Gastrocnemius medialis (tissue), 4 donors: ENCODE measurements at places on chromosomes 1 and 21. TPM values are rescaled to one million over a fixed set of nuclear protein-coding genes. Genes with fewer than 3 reads are reported as not detected.

GRCh38 chr1:30378003-30378596, 345.3 kb downstream of the MATN1 start:
- no peak for DNase-seq

GRCh38 chr1:24896176-24896575, 33.9 kb downstream of the RUNX3 start:
- no peak for DNase-seq

DNA sequence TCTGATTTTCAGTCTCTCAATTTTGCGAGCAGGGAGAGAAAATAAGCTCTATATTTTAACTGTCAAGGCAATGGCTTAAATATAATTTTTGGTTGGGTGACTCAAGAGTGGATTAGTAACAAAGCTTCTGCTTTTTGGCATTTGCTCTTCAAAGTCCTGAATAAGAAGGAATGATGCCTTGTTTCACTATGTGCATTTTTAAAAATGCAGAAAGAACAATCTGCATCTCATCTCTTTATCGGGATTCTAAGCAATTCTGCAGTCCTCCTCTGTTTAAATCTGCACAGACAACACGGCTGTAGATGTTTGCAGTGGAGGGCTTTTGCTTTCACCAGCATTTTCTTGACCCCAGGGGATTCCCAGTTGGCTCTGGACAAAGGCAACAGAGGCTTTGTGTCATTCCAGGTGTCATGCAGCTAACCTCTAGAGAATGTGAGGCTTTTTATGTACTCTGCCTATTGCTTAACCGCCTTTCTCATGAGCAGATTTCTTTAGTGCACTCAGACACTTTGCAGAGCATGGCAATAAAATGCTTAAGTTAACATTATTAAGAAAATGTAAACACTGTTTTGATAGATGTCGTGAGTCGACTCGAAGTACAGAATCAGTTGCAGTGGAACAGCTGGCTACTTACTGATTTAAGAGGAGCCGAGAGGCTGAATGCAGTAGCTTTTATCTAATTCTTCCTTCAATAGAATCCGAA, 783.2 kb upstream of the NEGR1 start:
- DNase-seq = no peak

DNA sequence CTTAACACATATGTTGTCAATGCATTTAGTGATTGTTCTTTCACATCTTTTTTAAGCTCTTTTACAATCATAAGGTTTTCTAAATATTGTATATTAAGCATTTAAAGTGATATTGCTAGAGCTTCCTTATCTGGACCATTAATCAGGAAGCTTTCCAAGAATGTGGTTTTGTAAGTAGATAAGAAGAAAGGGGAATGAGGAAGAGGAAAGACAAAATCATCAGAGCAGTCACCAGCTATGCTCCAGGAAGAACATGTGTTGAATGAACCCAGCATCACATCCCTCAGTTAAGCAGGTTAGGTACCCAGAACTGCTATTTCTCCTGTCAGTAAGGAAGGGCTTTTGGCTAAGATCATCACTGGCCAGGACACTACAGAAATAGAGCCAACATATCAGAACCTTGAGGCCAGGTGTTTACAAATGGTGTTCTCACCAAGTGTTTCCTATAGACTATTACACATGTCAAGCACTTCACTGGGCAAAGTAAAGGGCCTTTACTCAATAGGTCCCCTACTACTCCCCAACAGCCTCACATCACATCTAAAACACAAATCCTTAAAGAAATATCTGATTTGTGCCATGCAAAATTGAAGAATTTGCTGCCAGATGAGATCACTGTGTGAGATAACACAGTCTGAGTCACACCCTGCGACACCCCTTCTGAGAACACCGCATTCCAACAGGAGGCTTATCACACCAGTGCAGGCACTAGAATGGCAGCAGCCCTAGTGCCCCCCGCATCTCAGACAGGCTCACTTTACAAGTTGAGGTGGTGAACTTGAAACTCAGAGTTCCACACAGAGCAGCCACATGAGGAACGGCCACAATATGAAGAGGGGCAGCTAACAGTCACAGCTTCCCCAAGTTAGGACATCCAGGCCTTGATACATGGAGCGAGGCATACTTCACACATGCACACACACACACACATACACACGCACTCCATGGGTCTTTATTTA, 1.8 kb upstream of the SPRR2A start:
- DNase-seq = no peak

DNA sequence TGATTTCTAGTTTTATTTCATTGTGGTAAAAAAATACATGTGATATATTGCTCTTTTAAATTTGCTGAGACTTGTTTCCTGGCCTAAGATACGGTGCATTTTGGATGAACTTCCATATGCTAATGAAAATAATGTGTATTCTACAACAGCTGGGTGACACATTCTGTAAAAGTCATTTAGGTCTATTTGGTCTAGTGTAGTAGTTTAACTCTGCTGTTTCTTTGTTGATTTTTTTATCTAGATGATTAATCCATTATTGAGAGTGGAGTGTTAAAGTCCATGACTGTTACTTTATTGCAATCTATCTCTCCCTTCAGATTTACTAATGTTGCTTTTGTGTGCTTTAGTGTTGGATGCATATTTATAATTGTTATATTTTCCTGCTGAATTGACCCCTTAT, 161.4 kb downstream of the VAV3 start:
- DNase-seq = no peak

DNA sequence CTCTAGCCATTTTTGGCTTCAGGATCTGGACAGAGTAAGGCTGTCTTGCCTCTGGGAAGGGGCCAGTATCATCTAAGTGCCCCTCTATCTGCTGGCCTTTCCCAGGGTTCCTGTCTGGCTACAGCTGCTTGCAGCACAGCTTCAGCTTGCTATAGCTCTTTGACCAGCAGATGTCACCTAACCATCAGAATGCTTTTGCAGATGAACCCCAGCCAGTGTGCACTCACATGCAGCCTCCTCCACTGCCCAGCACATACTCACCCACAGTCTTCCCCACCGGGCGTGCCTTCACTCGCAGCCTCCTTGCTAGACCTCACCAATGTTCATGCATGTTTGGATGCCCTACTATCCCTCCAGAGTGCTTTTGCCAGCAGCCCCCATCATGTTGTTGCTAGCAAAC, 769.0 kb downstream of the BRINP3 start:
- no peak for DNase-seq

DNA sequence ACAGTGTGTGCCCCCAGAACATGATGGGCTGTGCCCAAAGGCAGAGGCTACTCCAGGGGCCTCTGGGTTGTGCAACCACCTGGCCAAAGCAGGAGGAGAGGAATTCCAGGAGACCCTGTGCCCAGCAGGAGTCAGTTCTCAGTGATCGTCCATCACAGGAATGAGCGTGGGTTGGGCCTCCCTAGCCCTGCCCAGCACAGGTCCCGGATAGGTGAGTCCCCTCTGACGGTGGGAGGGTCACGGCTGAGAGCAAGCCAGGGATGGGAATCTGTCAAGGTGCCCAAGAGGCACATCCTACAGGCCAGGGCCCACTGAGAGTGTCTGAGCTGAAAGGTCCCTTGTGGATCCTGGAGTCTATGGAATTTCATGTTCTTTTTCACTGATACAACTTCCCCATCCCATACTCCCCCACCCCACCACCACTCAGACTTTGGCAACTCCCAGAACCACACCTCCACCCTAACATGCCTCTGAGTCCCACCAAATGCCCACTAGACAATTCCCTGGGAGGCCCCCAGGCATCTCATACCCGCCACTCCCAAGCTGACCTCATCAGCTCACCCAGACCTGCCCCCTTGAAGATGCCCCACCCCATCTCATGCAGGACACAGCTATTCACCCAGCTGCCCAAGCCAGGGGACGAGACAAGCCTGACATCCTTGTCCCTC, 3.1 kb downstream of the GJB4 start:
- no peak for DNase-seq

RRP15 gene
- 27.4 TPM for total RNA-seq

CSMD2 gene
- total RNA-seq = 0.20 TPM

LEPROT gene
- total RNA-seq = 28.3 TPM
